ENCODE measurements at places on chromosomes 16 and 17.

DNA sequence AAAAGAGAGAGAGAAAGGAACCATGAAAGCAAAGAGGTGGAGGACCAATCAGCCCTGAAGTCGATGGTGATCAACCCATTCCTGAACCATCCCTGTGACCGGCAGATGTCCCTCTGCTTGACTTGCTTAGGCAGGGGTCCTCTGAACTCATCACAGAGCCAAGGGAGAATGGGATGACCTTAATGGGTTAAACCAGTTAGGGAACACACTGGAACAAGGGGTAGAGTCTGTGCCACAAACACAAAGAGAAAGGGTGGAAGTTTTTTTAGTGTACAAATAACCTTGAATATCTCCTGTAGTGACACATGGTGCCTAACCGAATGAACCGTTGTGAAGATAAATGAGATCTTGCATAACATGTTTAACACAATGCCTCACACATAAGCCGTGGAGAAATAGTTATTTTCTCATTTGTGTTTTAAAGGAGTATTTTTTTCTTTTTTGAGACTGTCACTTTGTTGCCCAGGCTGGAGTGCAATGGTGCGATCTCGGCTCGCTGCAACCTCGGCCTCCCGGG, 11.2 kb downstream of the NAA60 start:
- no peak for DNase-seq

GRCh38 chr16:65782611-65783600, 583.6 kb upstream of the CDH5 start:
- no peak for DNase-seq

DNA sequence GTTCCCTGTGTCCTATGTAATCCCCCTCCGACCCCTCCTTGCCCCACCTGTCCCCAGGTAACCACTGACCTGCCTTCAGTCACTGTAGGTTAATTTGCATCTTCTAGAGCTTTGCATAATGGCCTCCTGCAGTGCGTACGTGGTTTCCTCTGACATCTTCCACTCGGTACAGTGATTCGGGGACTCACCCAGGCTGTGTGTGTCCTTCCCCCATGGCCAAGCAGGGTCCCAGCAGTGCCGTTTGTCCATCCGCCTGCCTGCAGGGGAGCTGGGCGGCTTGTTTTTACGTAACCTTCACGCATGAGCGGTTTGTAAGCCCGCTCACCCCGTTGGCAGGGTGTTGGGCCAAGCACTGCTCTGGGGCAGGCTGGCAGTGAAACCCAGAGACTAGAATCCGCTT, 7.9 kb downstream of the MAPK8IP3 start:
- DNase-seq: no peak

DNA sequence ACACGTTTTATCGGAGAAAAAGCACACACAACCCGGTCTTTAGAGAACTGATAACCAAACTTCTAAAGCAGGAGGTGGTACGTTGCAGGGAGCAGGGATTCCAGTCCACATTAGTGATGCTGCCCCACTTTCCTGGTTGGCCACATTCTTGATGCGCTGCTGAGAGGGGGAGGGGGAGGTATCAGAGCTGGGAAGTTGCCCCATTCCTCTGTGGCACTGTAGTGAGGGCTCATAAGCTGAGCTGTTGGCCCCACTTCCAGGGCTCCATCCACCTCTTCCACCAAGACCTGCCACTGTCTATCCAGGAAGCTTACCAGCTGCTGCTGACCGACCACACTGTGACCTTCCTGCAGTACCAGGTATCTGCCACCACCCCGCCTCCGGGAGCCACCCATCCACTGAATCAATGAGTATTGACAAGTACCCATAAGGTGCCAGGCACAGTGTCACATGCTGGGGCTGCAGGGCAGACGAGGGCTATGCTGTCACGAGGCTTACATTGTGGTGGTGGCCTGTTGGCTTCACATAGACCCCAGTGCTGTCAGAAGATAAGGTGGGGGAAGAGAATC, 1.1 kb downstream of the TSEN54 start:
- DNase-seq: peak; percentile 80

GRCh38 chr16:4651827-4652226, 27.2 kb downstream of the MGRN1 start:
- no peak for DNase-seq

GRCh38 chr16:89184677-89184932, 13.1 kb downstream of the CDH15 start:
- DNase-seq: no peak

DNA sequence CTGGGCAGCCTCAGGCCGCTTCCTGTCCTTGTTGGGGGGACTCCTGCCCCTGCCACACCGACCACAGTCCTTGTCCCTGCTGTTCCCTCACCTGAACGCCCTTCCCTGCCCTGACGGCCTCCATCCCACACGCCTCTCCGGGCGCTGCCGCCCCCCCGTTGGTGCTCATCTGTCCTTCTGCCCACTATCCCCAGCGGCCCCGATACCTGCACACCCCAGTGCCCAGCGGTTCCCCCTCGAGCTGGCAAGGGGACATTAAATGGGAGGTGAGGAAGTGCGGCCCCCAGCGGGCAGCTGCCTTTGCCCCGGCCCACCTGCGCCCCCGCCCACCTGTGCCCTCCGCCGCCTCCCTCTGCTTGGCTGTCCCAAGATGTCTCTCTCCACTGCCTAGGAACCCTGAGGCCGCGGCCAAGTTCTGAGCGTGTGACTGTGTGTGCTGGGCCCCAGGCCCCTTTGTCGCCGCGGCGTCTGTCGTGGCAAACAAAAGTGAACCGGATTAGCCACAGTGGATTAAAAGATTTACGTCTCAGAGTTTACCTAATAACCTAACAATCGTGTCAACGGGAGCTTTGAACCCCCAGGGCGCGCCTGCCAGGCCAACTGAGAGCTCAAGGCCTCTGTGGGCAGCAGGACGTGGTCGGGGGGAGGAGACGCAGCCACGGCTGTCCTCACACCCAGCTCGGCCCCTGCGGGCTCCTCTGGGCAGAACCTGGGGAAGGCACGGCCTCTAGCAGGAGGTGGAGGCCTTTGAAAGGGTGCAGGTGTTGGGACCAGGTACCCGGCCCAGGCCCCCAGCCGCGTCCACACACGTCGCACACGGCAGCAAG, 7.6 kb upstream of the AXIN1 start:
- no peak for DNase-seq

DNA sequence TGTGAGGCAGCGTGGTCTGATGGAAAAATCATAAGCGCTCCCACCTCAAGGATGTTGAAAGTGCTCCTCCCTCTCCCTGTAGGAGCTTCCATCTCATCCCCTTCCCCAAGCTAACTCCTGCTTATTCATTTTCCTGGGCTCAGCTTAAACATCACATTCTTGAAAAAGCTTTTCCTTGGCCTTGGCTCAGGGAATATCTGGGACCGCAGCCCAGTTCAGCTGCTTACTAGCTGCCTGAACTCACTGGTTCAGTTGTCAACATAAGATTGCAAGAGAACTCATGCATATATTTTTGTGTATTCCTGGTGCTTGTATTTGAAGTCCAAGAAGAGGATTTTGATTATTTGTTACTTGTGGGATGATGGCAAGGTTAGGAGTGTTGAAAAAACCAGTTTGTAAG, 91.5 kb downstream of the UTP18 start:
- no peak for DNase-seq

- no peak for DNase-seq
These were observed 141.6 kb downstream of the VPS53 start for GRCh38 chr17:573036-573435.

DNA sequence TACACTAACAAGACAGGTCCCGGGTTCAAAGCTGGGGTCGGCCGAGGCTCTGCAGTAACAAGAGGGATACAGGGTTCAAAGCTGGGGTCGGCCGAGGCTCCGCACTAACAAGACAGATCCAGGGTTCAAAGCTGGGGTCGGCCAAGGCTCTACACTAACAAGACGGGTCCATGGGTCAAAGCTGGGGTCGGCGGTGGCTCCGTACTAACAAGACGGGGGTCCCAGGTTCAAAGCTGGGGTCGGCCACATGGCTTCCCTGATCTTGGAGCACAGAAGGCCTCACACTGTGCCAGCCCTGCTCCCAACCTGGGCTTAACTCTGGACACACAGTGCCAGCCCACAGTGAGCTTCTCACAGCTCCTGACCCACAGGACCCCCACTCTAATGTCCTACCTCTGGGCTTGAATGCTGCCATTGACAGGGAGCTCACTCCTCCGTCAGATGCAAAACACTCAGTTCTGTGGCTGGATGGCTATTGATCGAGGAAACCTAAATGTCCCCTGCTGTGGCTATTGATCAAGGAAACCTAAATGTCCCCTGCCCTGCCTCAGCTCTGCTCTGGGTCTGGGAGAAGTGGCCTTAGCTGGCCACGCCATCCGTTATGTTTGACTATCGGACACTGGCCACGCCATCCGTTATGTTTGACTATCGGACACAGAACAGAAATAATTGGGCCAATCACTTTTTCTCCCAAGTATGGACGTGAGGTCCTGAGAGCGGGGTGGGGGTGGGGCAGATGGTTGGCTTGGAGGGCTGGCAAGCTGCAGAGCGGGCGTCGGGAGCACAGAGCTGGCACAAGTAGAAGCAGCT, 54.6 kb upstream of the DOC2B start:
- no peak for DNase-seq

GRCh38 chr17:48541036-48541576, 3.8 kb downstream of the HOXB2 start:
- no peak for DNase-seq

DNA sequence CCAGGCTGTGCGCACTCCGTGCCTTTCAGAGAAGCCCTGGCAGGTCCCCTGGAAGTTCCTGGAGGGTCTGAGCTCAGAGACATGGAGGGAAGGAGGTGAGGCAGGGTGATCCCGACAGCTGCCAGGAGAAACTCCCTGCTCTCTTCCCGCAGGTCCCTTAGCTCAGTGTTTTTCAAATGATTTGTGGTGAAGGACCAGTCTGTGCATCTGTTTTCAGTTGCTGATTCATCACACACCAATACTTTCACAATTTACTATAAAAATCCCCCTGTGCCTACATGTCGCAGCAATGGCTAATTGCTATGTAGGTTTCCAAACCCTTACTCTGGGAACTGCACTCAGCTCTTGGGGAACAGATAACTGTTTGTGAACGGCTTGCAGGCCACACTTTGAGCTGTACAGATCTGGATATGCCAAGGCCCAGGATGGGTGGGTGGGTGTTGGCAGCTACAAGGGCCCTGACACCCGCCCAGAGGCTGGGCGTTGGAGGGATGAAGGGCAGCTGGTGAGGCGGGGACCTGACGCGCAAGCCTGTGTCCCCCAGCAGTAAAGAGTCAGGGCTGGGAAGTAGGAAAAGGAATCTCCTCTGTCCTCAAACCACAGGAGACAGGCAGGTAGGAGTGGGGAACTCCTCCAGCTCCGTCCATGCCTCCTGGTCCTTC, 20.5 kb upstream of the EMP2 start:
- DNase-seq: no peak

DNA sequence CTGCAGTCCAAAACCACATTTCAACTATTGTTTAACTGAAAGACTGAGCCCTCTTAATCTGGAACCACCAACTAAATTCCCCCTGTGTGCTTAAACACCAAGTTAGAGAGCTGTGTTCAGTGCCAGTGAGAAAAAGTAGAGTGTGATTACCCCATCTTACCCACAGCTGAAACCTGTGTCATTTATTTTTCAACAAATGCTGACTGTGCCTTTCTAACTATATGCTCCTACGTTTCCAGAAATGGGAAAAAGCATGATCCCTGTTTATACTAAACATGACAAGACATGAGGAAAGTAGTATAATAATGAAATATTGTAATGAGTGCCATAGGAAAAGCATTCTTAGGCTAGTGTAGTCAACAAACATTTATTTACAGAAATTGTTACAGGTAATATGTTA, 7.4 kb upstream of the TOX3 start:
- no peak for DNase-seq

DNA sequence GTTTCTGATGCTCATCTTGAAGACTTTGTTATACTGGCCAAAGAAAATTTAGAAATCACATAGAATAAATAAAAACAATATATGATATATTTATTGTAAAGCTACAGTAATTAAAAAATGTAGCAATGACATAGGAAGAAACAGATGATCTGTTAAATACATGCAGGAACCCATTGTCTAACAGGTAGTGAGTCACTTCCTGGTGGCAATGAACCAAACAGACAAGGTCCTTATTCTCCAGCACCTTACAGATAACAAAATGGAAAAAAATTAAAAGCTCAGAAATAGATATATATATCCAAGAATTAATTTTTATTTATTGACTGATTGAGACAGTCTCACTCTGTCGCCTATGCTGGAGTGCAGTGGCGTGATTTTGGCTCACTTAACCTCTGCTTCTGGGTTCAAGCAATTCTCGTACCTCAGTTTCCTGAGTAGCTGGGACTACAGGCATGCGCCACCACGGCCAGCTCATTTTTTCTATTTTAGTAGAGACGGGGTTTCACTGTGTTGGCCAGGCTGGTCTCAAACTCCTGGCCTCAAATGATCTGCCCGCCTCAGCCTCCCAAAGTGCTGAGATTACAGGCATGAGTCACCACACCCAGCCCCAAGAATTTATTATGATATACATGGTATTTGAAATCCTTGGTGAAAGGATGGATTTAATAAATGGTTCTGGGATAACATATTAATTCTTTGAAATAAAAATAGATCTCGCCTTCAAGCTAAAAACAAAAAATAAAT, 7.5 kb downstream of the NETO2 start:
- no peak for DNase-seq

- DNase-seq: no peak
These were observed 140.4 kb downstream of the ENGASE start for GRCh38 chr17:79214940-79215604.

- no peak for DNase-seq
These were observed 41.8 kb upstream of the GFOD2 start for GRCh38 chr16:67760956-67761230.

DNA sequence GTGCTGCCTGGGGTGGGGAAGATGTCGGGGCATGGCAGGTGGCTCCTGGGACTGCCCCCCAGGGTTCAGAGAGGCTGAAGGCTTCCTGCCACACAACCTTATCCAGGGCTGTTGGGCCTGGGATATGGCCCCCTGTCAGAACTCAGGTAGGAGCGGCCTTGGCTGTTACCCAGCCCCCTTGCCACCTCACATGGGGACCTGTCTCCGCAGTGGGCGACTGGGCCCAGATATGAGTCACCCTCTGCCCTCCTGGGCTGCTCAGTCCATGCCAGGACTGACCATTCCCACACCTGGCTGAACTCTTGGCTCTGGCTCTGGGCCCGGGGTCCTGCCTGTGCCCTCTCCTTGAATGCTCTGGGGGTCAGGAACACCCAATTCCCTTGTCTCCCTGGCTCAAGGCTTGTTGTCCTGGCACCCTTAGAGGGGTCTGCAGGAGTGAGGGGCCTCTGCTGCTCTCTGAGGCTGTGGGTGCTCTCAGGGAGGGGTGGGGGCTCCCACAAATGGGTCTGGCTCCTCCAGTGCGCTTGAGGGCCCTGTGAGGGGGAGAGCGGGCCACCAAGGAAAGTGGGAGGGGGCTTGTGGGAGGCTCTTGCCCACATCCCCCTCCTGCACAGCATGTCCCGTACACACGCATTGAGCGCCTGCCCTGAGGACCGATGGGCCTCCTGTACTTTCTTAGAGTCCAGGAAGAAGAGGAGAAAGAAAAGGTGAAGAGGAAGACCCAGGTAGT, 36.0 kb downstream of the LGALS9 start:
- no peak for DNase-seq

GRCh38 chr17:45828582-45829133, 16.0 kb upstream of the SPPL2C start:
- no peak for DNase-seq

- DNase-seq: no peak
These were observed 65.9 kb downstream of the CCT6B start for GRCh38 chr17:34895383-34895782.

Measured in HuH-7.5 (cell line).